NCI-H2107 (cell line): ENCODE measurements at places on chromosomes 2 and 18.
A peak's percentile ranks its signal among the peaks of the same experiment; 100 is the strongest.

DNA sequence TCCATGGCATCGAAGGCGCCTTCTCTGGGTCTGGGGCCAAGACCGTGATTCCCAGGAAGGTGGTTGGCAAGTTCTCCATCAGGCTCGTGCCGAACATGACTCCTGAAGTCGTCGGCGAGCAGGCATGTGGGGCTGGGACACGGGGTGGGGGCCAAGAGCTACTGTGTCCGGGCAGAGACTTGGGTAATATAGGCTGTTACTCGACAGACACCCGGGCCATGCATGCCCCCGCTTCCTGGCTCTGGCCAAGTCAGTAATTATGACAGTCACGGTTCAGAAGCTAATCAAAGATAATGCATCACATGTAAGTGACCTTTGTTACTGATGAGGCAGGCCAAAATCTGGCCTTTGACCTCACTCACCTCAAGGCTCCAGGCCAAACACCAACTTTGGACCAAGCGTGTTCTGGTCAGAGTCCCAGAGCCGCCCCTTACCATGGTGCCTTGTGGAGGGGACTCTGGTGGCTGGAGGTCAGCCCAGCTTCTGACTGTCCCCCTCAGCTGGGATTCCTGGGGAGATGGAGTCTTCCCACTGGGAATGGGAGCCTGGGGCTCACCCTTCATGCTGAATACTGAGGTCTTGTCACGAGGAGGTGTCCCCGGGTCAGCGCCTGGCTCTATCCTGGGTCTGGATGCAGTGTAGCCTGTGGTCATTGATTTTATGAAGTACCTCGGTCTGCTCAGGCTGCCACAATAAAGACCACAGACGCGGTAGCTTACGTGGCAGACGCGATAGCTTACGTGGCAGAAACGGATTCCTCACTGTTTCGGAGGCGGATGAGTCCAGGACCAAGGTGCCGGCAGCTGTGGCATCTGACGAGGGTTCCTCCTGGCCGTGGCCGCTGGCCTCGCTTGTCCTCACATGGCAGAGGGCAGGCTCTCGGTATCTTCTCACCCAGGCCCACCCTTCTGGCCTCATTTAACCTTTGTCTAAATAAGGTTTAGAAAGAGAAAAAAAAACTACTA lies 17.7 kb upstream of the CNDP1 start:
- DNase-seq: no peak

DNA sequence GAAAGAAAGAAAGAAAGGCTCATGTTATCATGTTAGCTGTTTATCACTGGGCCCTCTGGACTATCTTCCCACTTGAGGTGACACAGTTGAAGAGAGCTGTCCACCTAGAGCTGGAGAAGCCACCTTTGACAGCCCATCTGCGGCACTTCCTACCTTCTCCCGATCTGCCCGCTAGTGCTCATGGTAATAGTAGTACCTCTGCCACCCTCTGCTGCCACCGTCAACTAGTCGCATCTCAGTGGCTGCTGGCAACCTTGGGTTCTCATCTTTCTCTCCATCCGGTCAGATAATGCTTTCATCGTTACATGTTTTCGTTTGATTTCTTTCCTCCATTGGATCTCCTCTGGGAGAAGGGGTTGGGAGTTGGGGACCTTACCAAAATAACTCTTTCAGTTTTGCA lies 63.2 kb upstream of the COPS8 start:
- peak; percentile 12 for DNase-seq

DNA sequence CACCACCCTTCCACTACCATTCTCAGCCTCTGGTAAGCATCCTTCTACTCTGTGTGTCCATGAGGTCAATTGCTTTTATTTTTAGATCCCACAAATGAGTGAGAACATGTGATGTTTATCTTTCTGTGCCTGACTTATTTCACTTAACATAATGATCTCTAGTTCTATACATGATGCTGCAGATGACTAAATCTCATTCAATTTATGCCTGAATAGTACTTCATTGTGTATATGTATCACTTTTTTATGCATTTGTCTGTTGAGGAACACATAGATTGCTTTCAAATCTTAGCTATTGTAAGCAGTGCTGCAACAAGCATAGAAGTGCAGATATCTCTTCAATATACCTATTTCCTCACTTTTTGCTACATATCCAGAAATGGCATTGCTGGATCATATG lies 733.3 kb downstream of the SUCLG1 start:
- no peak for DNase-seq

GRCh38 chr2:137677466-137677865 lies 286.8 kb upstream of the HNMT start:
- no peak for DNase-seq

DNA sequence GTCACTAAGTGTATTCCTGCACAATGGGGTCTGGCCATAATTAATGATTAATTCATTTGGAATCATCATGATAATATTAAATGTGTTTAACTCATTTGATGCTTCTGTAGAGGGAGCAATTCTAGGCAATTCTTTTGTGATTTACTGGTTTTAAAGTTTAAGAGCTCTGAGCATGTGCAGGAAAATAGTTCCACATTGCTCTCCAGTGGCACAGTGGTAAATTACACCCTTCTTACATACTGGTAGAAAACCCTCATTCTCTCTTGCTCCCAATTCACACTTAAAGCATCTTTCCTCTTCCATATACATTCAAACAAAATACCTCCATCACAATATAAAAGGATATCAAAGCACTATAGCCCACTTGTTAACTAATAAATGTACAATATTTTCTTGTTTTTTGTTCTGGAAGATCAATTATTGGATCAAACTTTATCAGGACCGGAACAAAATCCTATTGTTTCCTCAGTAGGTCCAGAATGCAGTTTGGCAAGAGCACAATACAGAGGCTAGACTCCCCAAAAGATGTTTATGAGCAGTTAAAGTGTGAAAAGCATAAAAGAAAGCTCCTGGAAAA lies 844.3 kb downstream of the MBD2 start:
- DNase-seq: no peak

- no peak for DNase-seq
These were observed 3.7 kb upstream of the FAM136A start for GRCh38 chr2:70305531-70305930.

- no peak for DNase-seq
These were observed 161.5 kb upstream of the ZEB2 start for GRCh38 chr2:144681389-144681788.

DNA sequence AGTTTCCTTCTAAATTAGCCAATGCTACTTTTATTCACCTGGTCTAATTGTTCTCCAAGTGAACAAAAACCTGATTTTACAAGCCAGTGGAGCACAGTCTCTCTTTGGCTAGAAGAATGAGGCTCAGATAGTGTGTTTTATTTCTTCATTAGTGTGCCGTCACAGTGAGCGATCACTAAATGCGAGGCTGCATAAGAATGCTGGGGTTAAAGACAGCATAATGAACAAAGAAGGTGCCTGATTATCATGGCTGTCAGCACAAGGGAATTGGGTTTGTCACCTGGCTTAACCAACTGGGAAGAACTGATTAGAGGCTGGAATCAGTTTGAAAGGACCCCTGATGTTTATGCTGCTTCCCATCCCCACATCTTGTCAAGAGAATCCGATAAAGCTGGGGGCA lies 76.4 kb downstream of the EPHA4 start:
- DNase-seq: no peak

DNA sequence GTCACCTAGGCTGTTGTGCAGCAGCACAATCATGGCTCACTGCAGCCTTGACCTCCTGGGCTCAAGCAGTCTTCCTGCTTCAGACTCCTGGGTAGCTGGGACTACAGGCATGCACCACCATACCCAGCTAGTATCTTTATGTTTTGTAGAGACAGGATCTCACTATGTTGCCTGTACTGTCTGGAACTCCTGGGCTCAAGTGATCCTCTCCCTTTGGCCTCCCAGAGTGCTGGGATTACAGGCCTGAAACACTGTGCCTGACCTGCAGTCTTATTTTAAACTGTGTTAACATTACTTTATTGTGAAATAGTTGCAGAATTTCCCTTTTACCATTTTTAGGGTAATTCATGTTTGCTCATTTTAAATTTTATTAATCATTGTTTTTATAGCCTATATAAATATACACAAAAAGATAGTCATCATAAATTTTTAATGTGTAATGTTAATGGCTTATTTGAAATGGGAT lies 24.6 kb downstream of the EML4 start:
- no peak for DNase-seq

DNA sequence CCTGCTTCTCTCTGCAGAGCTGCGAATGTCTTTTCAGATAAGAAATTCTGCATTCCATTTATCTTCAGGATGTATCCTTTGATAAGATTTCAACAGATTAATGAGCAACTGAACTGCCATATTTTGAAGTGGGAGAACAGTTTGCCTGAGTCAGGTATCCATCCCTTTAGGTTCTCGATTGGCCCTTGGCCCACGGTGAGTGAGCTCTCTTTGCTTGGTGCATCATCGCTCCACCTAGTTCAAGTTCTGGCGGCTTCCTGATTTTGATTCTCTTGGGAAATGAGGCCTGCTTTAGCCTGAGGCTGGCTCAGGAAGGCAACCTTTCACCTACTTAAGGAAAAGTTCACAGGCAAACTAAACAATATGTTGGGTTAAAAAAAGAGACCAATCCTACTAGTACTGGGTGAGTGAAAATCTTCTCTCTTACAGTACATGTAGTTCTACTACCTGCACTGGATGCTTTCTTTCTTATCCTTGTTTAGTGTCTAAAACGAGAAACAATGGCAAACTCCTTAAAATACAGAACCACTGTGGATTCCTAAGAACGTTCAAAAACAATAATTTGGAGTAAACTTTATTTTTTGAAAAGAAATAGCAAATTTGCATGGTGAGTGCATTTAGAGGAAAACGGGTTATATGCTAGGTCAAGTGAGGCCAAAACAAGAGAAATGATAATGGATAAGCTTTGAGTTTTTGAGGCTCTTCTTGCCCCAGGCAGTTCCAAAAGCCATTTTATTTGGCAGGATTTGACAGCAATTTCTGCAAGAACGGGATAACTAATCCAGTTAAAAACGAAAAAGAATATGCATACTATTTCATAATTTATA lies 837 bp upstream of the ACSL3 start:
- no peak for DNase-seq

DNA sequence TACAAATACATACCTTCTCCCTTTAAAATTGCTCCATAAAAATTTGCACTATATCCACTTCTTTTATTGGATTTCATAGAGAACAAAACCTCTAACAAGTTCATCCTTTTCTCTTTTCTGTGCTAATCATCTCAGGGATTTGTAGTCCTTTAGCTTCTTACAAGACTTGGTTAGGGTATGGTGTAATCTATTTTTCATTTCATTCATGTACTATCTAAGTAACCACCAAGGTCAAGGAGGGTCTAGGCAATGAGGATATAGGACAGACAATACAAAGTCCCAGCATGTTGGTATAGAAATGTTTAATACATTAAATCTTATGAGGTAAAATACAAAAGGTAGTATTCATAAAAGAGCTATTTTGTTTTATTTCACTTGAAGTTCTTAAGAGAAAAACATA lies 17.5 kb downstream of the C2orf69 start:
- DNase-seq: no peak

DNA sequence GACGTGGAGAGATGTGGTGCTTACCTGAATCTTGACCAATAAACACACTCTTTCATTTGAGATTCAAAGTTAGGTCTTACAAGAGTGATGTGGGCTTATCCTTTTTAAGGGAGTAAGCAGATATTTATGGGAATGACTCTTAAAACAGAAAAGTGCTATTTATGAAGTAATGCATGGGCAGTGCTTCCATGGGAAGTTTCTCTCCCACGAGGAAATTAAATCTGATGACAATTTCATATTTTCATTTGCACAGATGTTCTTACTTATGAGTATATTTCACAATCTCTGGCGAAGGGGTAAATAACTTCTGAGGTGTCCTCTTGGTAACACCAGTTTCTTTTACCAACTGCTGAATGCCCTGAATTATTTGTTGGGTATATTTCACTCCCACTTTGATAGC lies 21.0 kb downstream of the PNPT1 start:
- no peak for DNase-seq

- peak; percentile 1 for DNase-seq
These were observed 31.9 kb upstream of the GALNT14 start for GRCh38 chr2:31170071-31170698.

- DNase-seq: no peak
These were observed 776.1 kb upstream of the RAB6C start for GRCh38 chr2:129203331-129203730.

GRCh38 chr18:76357585-76358260 lies 137.3 kb downstream of the ZNF516 start:
- DNase-seq: no peak
